ENCODE measurements at places on chromosomes 4 and X. TPM values are rescaled to one million over a fixed set of nuclear protein-coding genes. Genes with fewer than 3 reads are reported as not detected.

DNA sequence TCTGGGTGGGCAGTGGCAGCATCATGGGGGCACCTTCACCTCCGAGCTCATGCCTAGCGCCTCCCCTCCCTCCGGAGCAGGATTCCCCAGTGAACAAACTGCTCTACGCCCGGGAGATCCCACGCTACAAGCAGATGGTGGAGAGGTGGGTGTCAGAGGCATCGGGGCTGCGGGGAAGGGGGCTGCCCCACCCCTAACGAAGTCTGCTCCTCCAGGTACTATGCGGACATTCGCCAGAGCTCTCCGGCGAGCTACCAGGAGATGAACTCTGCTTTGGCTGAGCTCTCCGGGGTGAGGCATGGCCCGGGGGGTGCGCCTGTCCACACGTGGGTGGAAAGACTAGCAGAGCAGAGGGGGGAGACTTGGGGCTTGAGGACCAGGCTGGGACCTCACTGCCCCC, 2.7 kb upstream of the SRPK3 start:
- no peaks in the 10 kb centered on the region for H3K36me3 ChIP-seq
- no peak overlapping the region for H3K4me3 ChIP-seq
- DNase-seq: no peak
- no peaks in the 10 kb centered on the region for H3K27me3 ChIP-seq

COX7B2 gene
- total RNA-seq: not detected

GRCh38 chr4:151199319-151200190, 77.4 kb upstream of the PRSS48 start:
- H3K4me1 ChIP-seq: peaks cover 3% of the 10 kb centered on the region
- H3K4me3 ChIP-seq: no peak overlapping the region
- no peaks in the 10 kb centered on the region for H3K27me3 ChIP-seq
- no peak for DNase-seq

DNA sequence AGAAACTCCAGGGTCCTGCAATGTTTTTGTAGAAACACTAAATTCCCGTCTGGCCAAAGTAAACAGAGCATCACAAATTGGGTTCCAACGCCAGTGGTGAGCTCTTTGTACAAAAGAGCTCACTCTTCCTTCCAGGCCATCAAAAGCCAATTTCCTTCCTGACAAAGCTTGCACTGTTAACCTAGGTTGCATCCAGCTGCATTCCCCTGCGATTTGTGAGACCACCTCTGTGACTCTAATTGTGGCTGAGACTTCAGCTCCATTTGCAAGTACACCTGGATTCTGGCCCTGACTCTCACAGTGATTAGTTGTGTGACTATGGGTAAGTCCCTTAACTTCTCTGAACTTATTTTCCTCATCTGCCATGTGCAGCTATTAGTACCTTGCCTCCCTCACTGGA, 212.5 kb upstream of the CXorf66 start:
- no peaks in the 10 kb centered on the region for H3K27me3 ChIP-seq
- H3K4me3 ChIP-seq: no peak overlapping the region
- DNase-seq: no peak
- H3K27ac ChIP-seq: no peak overlapping the region
- no peaks in the 10 kb centered on the region for H3K36me3 ChIP-seq

BMX gene
- total RNA-seq: not detected

GAGE12H gene
- not detected for total RNA-seq

GRCh38 chr4:87100168-87100567, 120.2 kb downstream of the KLHL8 start:
- no peaks in the 10 kb centered on the region for H3K36me3 ChIP-seq
- no peak for DNase-seq
- H3K27me3 ChIP-seq: no peaks in the 10 kb centered on the region
- peaks cover 10% of the 10 kb centered on the region for H3K4me1 ChIP-seq

DNA sequence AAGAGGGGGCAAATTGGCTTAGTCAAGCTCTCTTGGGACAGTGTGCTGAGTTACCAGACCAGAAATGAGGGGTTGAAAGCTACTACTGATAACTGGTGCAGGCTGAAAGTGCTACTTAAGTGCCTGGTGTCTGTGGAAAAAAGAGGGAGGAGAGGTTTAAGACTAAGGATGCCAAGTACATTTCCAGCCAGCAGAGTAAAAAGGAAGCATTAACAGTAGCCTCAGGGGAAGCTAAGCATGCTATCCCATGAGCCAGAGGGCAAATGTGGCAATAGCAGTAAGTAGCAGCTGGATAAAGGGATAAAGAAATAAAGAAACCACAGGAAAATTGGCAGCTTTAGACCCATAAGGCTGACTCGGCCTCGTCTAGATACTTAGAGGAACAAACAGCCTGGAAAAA, 196.3 kb upstream of the MAB21L2 start:
- peaks cover 3% of the 10 kb centered on the region for H3K4me1 ChIP-seq
- H3K27me3 ChIP-seq: no peaks in the 10 kb centered on the region
- no peak overlapping the region for H3K27ac ChIP-seq
- DNase-seq: peak; percentile 90
- no peaks in the 10 kb centered on the region for H3K36me3 ChIP-seq

CXXC4 gene
- total RNA-seq: under 0.01 TPM

GRCh38 chr4:5203993-5204310, 152.7 kb downstream of the STK32B start:
- no peak for DNase-seq
- H3K27me3 ChIP-seq: no peaks in the 10 kb centered on the region
- H3K4me3 ChIP-seq: no peak overlapping the region

DNA sequence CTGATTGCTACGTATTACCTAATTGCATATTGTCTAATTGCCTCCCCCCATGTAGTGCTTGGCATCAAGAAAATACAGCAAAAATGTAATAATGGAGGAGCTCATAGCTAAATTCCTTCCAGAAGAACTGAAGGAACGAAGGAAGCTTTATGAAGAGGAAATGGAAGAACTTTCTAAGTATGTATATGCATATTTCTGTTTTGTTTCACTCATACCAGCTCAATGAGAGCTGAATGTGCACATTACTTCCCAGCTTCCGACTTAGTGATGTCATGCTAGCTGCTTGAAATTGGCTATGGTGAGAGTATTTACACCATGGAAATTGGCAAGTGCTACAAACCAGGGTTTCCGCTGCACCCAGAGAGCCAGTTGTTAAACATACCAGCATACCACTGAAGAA, 34.7 kb downstream of the LONRF3 start:
- no peak for DNase-seq
- H3K27ac ChIP-seq: no peak overlapping the region
- H3K4me3 ChIP-seq: no peak overlapping the region
- no peaks in the 10 kb centered on the region for H3K4me1 ChIP-seq
- no peaks in the 10 kb centered on the region for H3K27me3 ChIP-seq

GRCh38 chrX:113833096-113834055, 750.5 kb upstream of the HTR2C start:
- no peaks in the 10 kb centered on the region for H3K36me3 ChIP-seq
- no peaks in the 10 kb centered on the region for H3K4me1 ChIP-seq
- H3K27ac ChIP-seq: no peak overlapping the region
- H3K27me3 ChIP-seq: no peaks in the 10 kb centered on the region
- H3K4me3 ChIP-seq: no peak overlapping the region

GAGE13 gene
- not detected for total RNA-seq

GRCh38 chr4:7324651-7325121, 110.0 kb downstream of the PSAPL1 start:
- H3K4me3 ChIP-seq: no peak overlapping the region
- H3K27ac ChIP-seq: no peak overlapping the region
- no peaks in the 10 kb centered on the region for H3K36me3 ChIP-seq
- no peaks in the 10 kb centered on the region for H3K4me1 ChIP-seq

DNA sequence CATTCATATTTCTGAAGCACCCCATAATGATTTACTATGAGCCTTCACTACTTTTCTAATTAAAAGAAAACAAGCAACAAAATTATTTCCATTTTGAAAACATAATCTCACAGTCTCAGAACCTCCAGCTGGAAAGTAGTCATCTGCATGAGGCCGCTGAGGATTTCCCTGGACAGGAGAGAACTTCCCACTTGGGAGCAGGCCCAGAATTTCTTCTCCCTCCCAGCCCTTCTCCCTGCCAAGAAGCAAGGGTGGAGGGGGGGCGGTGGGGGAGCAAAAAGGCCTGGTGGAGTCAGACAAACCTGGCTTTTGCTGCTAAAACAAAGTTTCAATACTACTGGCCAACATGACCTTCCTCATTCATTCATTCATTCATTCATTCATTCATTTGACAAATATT, 167.3 kb downstream of the PJA1 start:
- DNase-seq: peak; percentile 88
- H3K27me3 ChIP-seq: no peaks in the 10 kb centered on the region
- H3K27ac ChIP-seq: no peak overlapping the region
- no peaks in the 10 kb centered on the region for H3K36me3 ChIP-seq
- peaks cover 10% of the 10 kb centered on the region for H3K4me1 ChIP-seq
- no peak overlapping the region for H3K4me3 ChIP-seq

GRCh38 chr4:55979562-55979961, 30.8 kb downstream of the CEP135 start:
- H3K27ac ChIP-seq: no peak overlapping the region
- H3K4me3 ChIP-seq: no peak overlapping the region
- no peaks in the 10 kb centered on the region for H3K36me3 ChIP-seq
- no peaks in the 10 kb centered on the region for H3K4me1 ChIP-seq
- no peaks in the 10 kb centered on the region for H3K27me3 ChIP-seq

- no peaks in the 10 kb centered on the region for H3K4me1 ChIP-seq
- H3K27me3 ChIP-seq: no peaks in the 10 kb centered on the region
- H3K27ac ChIP-seq: no peak overlapping the region
- H3K4me3 ChIP-seq: no peak overlapping the region
- H3K36me3 ChIP-seq: no peaks in the 10 kb centered on the region
- no peak for DNase-seq
These were observed 203.7 kb upstream of the SLITRK2 start for GRCh38 chrX:145613894-145614293.

ARX gene
- not detected for total RNA-seq

MID1 gene
- 8.5 TPM for total RNA-seq

DNA sequence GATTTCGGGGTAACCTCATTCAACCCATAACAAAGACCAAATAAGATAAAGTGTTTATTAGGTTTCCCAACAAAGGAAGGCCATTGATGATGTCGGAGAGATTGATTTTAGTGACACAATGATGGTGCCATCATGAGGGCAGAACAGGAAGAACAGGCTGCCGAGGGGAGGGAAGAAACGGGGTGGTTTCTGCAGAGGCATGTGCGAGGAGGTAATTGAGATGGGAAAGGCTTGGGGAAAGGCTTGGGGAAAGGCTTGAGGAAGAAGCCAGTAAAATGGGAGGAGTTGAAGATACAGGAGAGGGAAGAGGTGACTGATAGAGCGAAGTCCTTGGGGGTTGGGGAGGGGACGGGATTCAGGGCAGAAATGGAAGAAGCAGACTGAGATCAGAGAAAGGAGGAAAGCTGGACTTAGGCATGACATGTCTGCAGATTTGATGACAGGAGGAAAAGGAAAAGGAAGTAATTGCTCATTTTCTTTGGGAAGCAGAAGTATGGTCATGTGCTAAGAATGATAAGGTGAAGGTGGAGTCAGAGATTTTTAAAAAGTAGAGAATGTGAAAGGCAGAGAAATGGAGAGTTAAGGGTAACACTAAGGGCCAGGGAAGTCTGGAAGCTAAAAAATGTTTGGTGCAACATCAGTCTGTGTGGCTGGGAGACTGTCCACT, 6.0 kb downstream of the HPSE start:
- DNase-seq: no peak
- peaks cover 5% of the 10 kb centered on the region for H3K27me3 ChIP-seq
- no peaks in the 10 kb centered on the region for H3K4me1 ChIP-seq
- H3K4me3 ChIP-seq: no peak overlapping the region
- no peak overlapping the region for H3K27ac ChIP-seq

DNA sequence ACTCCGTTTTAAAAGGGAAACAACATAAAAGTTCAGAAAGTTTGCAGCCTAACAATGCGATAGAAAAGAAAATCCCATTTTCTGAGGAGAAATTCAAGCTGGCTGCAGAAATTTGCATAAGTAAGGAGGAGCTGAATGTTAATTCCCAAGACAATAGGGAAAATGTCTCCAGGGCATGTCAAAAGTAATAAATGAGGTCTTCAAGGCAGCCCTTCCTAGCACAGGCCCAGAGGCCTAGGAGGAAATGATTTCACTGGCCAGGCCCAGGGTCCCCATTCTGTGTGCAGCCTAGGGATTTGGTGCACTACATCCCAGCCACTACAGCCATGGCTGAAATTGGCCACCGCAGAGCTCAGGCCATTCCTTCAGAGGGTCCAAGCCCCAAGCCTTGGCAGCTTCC, 59.3 kb downstream of the TKTL2 start:
- no peak for DNase-seq
- no peaks in the 10 kb centered on the region for H3K36me3 ChIP-seq
- no peaks in the 10 kb centered on the region for H3K4me1 ChIP-seq
- no peak overlapping the region for H3K27ac ChIP-seq

HEPH gene
- 43.1 TPM for total RNA-seq

DNA sequence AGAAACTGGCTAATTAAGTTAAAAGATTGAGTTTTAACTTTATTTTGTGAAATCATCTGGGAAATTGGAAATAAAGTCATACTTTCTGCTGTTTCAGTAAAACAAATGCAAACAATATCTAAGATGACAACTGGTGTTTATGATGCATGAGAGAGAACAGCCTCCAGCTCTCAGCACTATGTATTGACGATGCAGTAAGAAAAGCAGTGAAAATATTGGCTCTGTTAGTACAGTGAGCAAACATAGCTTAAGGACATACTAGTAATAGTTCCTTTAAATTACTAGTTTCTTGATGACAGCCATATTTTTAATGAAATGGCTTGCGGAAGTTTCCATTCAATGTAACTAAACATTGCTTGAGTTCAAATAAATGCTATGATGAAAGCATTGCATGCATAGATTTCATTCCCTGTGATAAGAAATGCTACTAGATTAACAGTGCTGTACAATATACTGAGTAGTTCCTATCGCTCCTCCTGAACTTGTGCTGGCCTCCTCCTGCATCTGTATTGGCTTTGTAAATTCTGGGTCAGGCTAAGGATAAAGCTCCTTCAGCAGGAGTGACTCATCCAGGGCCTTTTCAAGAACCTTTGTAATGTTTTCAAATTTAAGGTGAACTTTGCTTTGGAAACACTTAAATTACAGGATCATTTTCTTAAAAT, 11.6 kb downstream of the ARHGAP24 start:
- H3K4me1 ChIP-seq: peaks cover 2% of the 10 kb centered on the region
- no peaks in the 10 kb centered on the region for H3K36me3 ChIP-seq
- no peak overlapping the region for H3K27ac ChIP-seq
- no peak overlapping the region for H3K4me3 ChIP-seq
- H3K27me3 ChIP-seq: no peaks in the 10 kb centered on the region

PCDH19 gene
- total RNA-seq: 0.26 TPM

GAGE2A gene
- total RNA-seq: not detected

GRCh38 chr4:183181081-183181480, 82.0 kb downstream of the WWC2 start:
- no peak overlapping the region for H3K27ac ChIP-seq
- no peak for DNase-seq
- no peak overlapping the region for H3K4me3 ChIP-seq
- no peaks in the 10 kb centered on the region for H3K27me3 ChIP-seq

DNA sequence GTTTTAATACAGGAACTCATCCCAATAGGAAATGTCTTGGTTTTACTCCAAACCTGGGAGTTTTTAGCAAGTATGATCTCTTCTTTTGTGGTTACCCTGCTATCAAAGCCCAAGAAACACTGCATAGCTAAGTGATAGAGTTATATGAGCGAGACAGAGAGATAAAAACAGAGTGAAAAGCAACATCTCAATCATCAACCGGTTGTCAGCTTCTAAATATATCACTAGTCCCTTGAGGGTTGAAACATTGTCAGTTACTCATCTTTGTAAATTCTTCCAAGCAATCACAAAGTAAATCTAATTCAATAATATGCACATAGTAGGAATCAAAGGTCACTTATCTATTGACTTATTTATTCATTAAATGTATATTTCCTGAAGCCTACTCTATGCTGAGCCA, 483.9 kb downstream of the IDS start:
- no peak overlapping the region for H3K27ac ChIP-seq
- no peaks in the 10 kb centered on the region for H3K27me3 ChIP-seq
- no peaks in the 10 kb centered on the region for H3K4me1 ChIP-seq
- no peaks in the 10 kb centered on the region for H3K36me3 ChIP-seq
- H3K4me3 ChIP-seq: no peak overlapping the region

Data from fibroblast of lung (primary cell).